ENCODE measurements at places on chromosomes 12 and 14. TPM values are rescaled to one million over a fixed set of nuclear protein-coding genes. Genes with fewer than 3 reads are reported as not detected.
A peak's percentile ranks its signal among the peaks of the same experiment; 100 is the strongest.

GRCh38 chr14:24673059-24673458 is 39.1 kb upstream of the GZMB start:
- no peaks in the 10 kb centered on the region for H3K36me3 ChIP-seq
- H3K27ac ChIP-seq: no peak overlapping the region
- H3K27me3 ChIP-seq: no peaks in the 10 kb centered on the region

DNA sequence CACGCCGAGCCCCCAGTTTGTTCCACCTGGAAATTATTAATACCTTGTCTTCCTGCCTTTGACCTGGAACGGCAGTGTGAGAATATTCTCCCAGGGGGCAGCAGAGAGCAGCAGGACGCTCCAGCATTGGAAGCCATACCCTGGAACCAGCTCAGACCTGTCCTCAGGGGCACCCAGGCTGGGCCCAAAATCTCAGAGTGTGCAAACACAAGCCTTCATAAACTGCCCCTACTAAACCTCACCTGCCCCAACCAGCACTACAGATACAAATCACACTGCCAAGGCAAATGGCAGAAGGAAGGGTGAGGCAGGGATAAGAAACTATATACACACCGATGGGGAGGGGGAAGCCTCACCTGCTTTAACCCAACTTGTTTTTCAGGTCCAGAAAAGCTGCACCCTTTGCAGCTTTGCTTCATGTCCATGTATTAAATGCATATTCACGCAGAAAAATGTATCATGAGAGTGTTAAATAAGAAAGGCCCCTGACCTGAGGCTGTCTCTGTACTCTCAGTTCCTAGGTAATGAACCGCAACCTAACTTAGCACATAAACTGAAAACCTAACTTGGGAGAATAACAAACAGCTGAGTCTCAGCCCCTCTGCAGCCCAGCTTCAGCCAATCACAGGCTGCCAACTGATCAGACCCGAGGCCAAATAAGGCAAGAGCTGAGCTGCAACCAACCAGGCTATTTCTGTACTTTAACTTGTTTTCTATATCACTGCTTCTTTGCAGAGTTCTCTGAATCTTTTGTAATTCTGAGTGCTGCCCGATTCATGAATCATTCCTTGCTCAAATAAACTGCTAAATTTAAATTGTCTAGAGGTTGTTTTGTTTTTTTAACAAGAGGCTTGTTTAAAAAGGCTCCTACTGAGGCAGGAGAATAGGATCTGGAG is 130.1 kb downstream of the SPTSSA start:
- H3K4me1 ChIP-seq: peaks cover 15% of the 10 kb centered on the region
- H3K36me3 ChIP-seq: no peaks in the 10 kb centered on the region
- no peak overlapping the region for H3K27ac ChIP-seq
- H3K4me3 ChIP-seq: no peak overlapping the region
- H3K27me3 ChIP-seq: no peaks in the 10 kb centered on the region

DNA sequence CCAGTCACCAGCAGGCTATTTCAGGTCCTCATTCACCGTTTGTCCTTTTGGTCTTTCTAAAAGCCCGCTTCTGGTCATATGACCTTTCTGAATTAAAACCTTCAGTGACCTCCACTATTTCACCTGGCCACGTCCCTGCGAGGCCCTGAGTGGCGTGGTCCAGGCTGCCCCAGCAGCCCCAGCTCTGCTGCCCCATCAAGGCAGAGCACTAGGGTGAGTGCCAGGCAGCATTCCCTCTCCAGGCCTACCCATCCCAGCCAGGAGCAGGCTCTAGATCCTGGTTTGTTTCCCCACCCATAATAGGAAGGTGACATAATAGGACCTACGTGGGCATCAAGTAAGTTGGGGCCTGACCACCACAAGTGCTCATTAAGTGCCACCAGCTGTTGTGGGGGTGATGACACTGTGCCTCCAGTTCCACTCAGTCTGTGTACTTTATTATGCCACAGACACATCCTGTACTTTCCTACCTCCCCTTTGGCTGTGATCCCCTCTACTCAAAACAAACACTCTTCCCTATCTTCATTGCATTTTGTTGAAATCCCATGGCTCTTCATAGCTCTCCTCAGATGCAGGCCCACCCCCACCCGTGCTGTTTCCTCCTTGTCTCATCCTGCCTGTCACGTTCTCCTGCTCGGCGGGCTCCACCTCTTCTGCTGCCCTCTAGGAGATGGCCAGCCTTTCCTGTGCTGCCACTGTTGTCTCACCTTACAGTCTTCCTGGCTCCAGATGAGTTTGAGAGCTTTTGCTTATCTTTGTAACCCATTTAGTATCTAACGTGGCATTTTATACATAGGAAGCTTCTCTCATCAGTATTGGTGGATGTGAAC is 21.4 kb downstream of the CKB start:
- no peak overlapping the region for H3K4me3 ChIP-seq
- H3K27me3 ChIP-seq: no peaks in the 10 kb centered on the region
- no peak overlapping the region for H3K27ac ChIP-seq
- peaks cover 92% of the 10 kb centered on the region for H3K36me3 ChIP-seq

- H3K4me3 ChIP-seq: no peak overlapping the region
- no peaks in the 10 kb centered on the region for H3K36me3 ChIP-seq
- no peaks in the 10 kb centered on the region for H3K27me3 ChIP-seq
- no peak overlapping the region for H3K27ac ChIP-seq
- no peak for DNase-seq
- no peaks in the 10 kb centered on the region for H3K4me1 ChIP-seq
These were observed 380.8 kb downstream of the EGLN3 start for GRCh38 chr14:33569821-33570687.

GRCh38 chr12:29025937-29026336 is 123.1 kb upstream of the FAR2 start:
- no peak for DNase-seq
- H3K4me3 ChIP-seq: no peak overlapping the region
- H3K36me3 ChIP-seq: no peaks in the 10 kb centered on the region
- no peaks in the 10 kb centered on the region for H3K27me3 ChIP-seq
- no peaks in the 10 kb centered on the region for H3K4me1 ChIP-seq
- no peak overlapping the region for H3K27ac ChIP-seq

GRCh38 chr12:47120736-47121135 is 41.0 kb upstream of the AMIGO2 start:
- H3K4me3 ChIP-seq: no peak overlapping the region
- no peak overlapping the region for H3K27ac ChIP-seq
- no peak for DNase-seq
- no peaks in the 10 kb centered on the region for H3K27me3 ChIP-seq
- H3K36me3 ChIP-seq: no peaks in the 10 kb centered on the region

DNA sequence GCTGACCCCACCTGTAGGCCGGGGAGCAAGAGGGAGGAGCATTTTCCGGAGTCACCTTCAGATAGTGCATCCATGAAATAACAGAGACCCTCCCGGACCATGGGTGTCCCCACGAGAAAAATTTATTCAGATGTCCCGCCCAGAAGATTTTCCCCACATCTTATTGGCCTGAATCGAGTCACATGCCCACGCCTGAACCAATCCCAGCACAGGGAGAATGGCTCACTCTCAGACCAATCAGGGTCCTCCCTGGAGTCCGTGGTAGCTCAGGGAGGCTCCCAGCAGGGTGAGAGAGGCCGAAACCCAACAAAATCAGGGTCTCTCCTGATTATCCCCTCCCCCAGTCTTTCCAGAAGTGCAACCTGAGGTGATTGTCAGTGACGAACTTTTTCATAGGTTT is 16.4 kb upstream of the NCOR2 start:
- H3K27me3 ChIP-seq: no peaks in the 10 kb centered on the region
- no peak overlapping the region for H3K4me3 ChIP-seq
- H3K36me3 ChIP-seq: no peaks in the 10 kb centered on the region
- peaks cover 11% of the 10 kb centered on the region for H3K4me1 ChIP-seq

- H3K27me3 ChIP-seq: no peaks in the 10 kb centered on the region
- no peaks in the 10 kb centered on the region for H3K4me1 ChIP-seq
- no peak overlapping the region for H3K4me3 ChIP-seq
- no peak for DNase-seq
- H3K27ac ChIP-seq: no peak overlapping the region
These were observed 23.3 kb downstream of the CLEC1A start for GRCh38 chr12:10075451-10075850.

DNA sequence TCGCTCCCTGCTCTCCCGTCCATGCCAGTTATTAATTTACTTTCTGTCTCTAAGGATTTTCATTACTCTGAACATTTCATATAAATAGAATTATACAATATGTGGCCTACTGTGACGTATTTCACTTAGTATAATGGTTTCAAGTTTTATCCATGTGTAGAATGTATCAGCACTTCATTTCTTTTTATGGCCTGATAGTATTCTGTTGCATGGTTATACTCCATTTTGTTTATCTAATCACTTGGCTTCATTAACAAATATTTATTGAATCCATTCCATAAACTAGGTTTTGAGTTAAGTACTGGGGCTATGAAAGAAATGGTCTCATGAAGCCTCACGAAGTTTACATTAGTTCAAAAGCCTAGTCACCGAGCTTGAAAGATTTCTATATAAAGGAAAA is 7.6 kb downstream of the GPR65 start:
- H3K4me1 ChIP-seq: peaks cover 10% of the 10 kb centered on the region
- DNase-seq: no peak
- H3K36me3 ChIP-seq: no peaks in the 10 kb centered on the region
- H3K4me3 ChIP-seq: no peak overlapping the region

DNA sequence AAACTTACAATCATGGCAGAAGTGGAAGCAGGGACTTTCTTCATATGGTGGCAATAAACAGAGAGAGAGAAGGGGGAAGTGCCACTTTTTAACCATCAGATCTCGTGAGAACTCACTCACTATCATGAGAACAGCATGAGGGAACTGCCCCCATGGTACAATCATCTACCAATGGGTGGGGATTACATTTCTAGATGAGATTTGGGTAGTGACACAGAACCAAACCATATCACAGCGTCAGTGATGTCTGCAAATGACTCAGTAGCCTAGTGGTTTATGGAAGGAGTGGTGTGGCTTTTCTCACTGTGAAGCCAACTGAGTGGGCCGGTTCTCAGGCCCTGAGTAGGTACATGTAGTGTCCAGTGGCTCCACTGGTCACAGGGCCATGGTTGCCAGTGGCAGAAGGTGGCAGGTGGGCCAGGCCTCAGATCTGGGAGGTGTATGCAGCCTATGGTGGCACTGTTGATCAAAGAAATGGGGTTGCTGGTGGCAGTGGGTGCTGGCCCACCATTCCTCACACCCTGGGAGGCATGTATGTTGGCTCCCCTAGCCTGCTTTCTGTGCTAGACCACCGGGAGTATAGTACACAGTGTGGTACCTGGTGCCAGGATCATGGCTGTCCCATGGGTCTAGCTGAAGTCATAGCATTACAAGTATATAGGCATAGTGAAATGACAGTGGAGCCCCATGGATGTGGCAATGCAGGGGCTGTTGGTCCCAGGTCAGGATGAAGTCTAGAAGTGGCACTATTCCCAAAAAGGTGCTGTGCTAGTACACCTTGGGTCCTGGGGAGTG is 191.9 kb downstream of the NUBPL start:
- H3K4me1 ChIP-seq: no peaks in the 10 kb centered on the region
- H3K27me3 ChIP-seq: no peaks in the 10 kb centered on the region
- no peak overlapping the region for H3K4me3 ChIP-seq
- no peaks in the 10 kb centered on the region for H3K36me3 ChIP-seq

DNA sequence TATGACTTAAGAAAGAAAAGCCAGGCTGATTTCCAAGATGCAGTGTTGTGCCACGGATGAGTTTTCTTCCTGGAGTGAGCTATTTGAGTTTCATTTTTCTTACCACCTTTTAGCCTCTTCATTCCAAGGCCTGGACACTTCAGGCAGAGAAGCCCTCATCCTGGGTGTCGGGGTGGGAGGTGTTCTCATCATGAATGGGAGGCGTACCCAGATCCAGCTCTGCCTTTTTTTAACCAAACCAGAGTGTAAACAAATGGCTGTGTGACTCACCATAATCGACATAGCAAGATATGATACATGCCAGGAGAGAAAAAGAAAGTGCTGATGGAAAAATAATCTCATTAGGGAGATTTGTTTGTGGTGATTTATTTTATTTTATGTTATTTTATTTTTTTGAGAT is 79.9 kb downstream of the ARF6 start:
- DNase-seq: peak; percentile 84
- no peaks in the 10 kb centered on the region for H3K36me3 ChIP-seq
- peaks cover 73% of the 10 kb centered on the region for H3K4me1 ChIP-seq

DNA sequence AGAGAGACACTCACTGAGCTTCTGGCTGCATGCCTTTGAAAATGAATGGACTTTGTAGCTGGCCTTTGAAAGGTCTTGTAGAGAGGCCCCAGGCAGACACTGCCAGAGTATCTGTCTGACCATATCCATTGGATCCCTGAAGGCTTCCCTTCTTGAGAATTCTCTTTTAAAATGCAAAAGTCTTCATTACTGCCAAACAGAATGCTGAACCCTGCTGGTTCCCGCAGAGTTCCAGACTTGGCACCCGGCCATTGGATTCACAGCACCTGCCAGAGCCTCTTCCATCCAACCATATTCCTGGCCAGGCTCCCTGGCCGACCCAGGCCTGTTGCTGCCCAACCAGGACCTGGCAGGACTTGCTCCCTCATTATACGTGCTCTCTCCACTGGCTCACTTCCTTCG is 182.5 kb downstream of the GXYLT1 start:
- no peak overlapping the region for H3K27ac ChIP-seq
- no peaks in the 10 kb centered on the region for H3K36me3 ChIP-seq
- no peak for DNase-seq

- no peak overlapping the region for H3K4me3 ChIP-seq
- H3K4me1 ChIP-seq: no peaks in the 10 kb centered on the region
- no peaks in the 10 kb centered on the region for H3K36me3 ChIP-seq
- H3K27ac ChIP-seq: no peak overlapping the region
- DNase-seq: no peak
These were observed 67.7 kb downstream of the ZNF664 start for GRCh38 chr12:124040737-124041136.

DNA sequence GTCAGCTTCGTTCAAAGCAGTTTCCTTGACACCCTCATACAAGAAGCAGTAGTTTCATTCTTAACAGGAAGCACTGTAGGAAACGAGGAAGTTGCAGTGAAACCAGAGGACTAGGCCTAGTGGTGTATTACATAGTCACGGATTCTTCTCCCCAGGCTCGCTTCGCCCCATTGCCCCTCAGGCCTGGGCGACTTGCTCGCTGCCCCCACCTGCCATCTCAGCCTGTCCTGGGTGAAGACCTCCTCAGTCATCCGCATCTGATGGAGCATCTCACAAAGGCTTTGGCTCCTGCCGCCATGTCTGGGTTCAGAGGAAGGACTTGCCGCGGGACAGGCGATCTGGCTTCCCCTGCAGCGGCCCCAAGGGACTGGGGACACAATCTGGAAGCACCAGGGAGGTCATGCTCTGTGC is 93.5 kb downstream of the LMNTD1 start:
- no peaks in the 10 kb centered on the region for H3K27me3 ChIP-seq
- no peak overlapping the region for H3K27ac ChIP-seq
- DNase-seq: no peak
- no peaks in the 10 kb centered on the region for H3K4me1 ChIP-seq
- H3K36me3 ChIP-seq: no peaks in the 10 kb centered on the region
- H3K4me3 ChIP-seq: no peak overlapping the region

GRCh38 chr12:1936406-1937320 is 18.2 kb upstream of the CACNA2D4 start:
- peak overlapping the region; percentile 81 for H3K27ac ChIP-seq
- H3K4me1 ChIP-seq: peaks cover 72% of the 10 kb centered on the region
- peak overlapping the region; percentile 12 for H3K4me3 ChIP-seq
- H3K36me3 ChIP-seq: peaks cover 24% of the 10 kb centered on the region

Gene CD69
- 15.4 TPM for total RNA-seq

Gene ZDHHC22
- not detected for total RNA-seq

Gene CARMIL3
- not detected for total RNA-seq

Gene MYF5
- not detected for total RNA-seq

Gene KITLG
- 49.0 TPM for total RNA-seq

Gene LBHD2
- total RNA-seq: not detected

Gene SLC41A2
- total RNA-seq: 208 TPM

Gene NPAS3
- 0.43 TPM for total RNA-seq

Gene PDE3A
- 50.9 TPM for total RNA-seq

Gene ARL1
- total RNA-seq: 9.4 TPM
